ENCODE measurements at places on chromosomes 2 and 18.

DNA sequence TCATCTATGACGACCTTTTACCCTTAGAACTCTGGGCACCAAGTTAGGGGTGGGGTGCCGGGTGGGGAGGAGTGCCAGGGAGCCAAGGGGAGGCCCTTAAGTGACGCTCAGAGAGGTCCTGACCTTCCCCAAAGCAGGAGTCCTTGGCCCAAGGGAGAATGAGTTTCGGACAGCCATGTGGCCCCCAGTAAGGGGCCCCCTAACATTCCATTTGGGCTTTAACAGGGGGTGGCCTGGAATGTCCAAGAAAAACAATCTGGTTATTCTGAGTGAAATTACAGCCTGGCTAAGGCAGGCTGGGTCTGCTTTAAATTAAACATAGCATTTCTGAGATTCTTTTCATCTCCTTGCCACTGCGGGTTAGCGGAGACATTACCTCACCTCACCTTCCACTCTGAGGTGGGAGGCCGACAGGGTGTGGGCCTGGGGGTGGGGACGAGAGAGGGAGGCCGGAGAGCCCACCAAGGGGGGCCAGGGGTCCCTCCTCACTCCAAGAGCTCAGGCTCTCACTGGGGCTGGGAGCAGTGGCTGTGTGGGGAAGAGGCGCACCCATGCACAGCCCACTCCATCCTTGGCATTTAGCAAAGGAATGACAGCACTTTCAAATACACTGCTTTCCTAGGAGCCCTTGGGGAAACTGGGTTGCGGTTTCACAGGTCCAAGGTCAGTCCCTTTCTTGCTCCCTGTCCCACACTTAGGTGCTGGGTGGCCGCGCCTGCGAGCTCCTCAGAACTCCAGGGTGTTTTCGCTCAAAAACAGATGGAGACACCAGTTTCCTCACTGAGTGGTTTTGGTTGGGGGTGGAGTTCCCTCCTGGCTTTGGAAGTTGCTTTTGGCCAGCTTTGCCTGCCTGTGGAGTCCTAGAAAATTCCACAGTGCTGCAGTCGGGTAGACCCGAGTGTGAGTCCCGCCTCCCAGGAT, 107.4 kb downstream of the POLR1A start:
- DNase-seq: no peak

DNA sequence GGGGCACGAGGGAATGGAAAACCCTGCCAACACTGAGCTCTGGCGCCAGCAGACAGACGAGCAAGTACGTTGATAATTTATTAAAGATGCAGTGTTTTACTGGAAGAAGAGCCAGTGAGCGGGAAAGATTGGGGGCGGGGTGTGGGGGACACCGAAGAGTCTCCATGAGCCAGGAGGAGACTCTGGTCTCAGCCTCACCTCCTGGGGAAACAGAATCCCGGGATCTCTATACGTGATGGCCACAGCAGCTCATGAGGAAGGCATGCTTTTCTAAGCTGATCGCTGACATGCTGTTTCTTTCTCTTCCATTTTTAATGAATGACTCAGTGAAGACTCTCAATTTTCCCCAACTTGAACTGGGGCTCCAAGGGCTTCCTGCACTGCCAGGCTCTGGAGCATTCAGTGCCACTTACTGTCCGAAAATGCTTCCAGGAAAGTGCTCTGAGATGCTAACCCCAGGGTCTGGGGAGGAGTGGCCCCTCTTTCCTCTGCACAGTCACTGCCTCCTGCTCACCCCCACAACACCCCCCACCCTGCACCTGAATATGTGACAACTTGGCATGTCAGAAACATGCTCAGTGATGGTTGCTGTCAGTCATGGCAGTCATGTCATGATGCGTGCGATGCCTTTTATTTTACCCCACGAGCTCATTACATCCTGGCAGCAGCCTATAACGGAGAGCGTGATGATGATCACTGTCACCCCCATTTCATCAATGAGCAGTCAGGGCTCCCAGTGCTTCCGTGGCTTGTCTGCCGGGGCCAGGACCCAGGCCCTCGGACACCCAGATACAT, 164.2 kb upstream of the CAPN13 start:
- DNase-seq: no peak

DNA sequence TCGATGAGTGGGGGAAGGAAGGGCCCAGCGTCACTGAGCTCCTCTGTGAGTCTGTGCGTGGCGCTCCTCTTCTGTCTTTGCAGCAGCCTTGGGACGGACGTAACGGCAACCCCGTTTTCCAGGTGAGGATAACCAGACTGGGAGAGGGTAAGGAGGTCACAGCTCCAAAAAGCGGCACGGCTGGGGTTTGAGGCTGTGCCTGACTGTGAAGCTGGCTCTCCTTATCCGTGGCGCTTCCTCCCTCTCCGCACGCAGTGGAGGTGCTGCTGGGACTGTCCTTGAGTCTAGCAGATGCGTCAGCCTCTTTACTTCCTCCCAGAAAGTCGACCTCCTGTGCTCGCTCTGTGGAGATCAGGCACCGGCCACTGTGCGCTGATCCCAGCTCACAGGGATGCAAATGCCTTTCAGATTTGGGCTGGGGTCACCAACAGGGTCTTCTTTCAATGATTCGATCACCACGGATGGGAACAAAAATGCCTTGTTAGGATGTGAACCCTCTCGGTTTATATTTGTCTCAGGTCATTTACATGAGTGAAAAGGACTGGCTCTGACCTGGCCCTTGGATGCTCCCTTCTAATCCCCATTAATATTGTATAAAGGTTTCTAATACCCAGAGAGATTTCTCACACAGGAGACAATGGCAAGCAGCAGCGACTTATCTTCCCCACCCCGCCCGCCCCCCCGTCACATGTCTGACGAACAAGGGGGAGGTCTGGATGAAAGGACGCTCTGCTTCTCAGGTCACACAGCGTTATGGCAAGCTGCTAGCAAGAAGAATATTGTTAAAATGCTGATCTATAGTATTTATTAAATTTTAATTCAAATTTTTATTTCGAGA, 30.1 kb upstream of the E2F6 start:
- no peak for DNase-seq

DNA sequence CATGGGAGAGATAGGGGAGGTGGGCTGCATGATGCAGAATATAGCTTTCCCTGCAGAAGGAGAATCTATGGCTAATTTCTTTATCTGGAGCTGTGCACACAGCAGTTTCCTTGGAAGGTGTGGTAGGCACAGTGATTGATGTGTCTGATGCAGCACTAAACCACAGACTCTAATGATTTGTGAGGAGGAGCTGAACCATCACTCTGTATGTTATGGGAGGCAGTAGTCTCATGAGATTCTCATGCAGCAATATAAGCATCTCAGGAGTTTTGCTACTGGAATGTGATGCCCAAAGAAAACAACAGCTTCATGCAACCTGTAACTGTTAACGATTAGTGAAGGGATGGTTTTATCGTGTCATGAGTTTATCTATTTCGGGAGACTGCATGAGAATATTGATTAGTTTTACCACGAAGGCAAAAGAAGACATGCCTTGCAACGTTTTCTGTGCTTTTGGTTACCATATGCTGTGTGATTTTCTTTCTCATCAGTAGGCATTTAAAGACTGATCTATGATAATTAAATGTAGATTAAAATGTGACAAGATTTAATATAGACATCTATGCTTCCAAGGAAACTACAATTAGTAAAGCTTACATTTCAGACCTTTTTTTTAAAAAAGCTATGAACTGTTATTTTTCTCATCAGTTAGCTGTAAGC, 286.8 kb downstream of the ARL6IP6 start:
- no peak for DNase-seq

- no peak for DNase-seq
These were observed 118.9 kb upstream of the OTOS start for GRCh38 chr2:240259201-240259923.

DNA sequence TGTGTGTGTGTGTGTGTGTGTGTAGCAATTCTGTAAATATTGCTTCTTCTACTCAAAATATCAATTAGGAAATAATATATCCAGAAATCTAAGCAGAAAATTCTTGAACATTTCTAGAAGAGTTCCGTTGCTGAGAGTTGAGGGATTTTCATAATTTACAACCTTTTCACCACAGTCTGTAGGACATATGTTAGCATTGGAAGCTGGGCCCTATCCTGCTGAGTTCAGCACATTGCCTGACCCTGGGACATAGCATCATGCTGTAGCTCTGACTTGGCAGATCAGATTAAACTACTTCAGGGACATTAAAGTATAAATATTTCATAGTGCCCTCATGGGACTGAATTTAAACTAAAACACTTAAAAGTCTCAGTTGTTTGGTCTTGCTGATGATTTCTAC, 129.2 kb upstream of the KCNH7 start:
- no peak for DNase-seq

GRCh38 chr2:45826884-45827635, 175.6 kb downstream of the PRKCE start:
- DNase-seq: no peak

DNA sequence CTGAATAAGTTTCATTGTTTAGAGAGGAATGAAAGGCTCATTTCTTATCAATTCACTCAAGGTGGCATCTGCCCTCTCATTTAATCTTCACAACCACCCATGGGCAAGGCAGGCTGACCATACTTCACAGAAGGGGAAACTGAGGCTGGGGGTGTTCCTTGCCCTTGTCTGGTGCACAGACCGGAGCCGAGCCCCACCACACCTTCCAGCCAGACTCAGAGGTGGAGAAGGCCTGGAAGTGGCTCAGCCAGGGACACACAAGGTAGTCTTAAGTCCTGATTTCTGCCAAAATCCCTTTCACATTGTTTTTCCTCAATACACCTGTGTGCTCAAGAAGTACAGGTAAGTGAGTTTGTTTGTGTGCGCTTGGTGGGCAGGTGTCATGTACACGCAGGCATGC, 111.9 kb upstream of the TEX51 start:
- DNase-seq: no peak

GRCh38 chr18:59908799-59909198, 9.0 kb downstream of the PMAIP1 start:
- no peak for DNase-seq

GRCh38 chr2:60413069-60413813, 140.2 kb downstream of the BCL11A start:
- no peak for DNase-seq

GRCh38 chr2:239668651-239669050, 267.8 kb upstream of the HDAC4 start:
- DNase-seq: no peak

- DNase-seq: no peak
These were observed 820 bp downstream of the TMBIM1 start for GRCh38 chr2:218291318-218292047.

DNA sequence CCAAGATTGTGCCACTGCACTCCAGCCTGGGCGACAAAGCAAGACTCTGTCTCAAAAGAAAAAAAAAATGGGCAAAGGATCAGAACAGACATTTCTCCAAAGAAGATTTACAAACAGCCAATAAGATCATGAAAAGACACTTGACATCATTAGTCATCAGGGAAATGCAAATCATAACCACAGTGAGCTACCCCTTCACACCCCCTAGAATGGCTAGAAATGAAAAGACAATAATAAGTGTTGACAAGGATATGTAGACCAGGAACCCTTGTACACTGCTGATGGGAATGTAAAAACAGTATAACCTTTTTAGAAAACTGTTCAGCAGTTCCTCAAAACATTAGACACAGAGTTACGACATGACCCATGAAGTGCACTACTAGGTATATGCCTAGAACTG, 18.4 kb upstream of the MTERF4 start:
- DNase-seq: no peak

GRCh38 chr2:46704041-46704440, 211.6 kb downstream of the MCFD2 start:
- DNase-seq: no peak

DNA sequence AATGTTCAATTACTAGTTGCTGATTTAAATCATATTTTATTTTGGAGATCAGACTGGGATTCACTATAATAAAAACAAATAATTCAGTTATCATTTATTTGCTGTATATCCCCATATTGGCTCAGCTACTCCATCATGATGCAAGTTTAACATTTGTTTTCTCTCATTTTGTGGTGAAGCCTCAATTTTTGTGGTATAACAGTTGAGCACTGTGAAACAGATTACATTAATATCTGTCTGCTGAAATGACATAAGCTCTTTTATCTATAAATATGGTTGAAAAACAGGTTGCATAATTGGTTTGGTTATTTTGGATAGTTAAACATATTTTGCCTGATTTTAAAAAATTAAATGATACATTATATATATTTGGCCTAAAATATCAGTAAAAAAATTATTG, 67.7 kb downstream of the DPP4 start:
- no peak for DNase-seq

DNA sequence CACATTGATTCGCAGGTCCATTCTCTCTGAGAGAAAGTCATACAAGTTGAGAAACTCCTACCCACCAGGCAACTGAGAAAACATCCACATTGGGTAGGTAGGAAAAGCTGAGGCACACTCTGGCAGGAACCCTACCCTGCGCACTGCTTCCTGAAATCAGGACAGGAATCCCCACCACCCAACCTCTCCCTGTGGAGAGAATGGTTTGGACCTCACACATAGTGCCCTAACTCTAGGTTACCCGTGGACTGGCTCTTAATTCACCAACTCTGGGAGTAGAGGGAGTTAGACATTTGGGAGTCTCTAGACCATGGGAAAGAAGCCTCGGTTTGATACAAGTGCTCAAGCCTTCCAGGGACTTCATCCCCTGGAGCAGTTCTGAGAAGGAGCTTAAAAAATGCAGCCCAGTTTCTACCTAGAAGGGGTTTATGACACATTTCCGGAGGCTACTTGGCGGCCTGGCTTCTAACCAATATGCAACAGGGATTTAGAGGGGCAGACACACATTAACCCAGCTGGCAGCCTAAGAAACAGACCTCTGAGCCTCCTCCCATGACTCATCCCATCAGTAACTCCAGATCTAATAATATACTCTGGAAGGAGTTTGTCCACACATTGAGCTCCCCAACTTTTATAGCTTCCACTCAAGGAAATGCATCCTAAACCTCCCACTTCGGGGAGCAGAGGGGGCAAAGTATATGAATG, 136.7 kb downstream of the EML6 start:
- DNase-seq: no peak

- no peak for DNase-seq
These were observed 446.0 kb downstream of the XIRP2 start for GRCh38 chr2:167334146-167334742.

- DNase-seq: no peak
These were observed 22.2 kb upstream of the AFTPH start for GRCh38 chr2:64501946-64502345.

DNA sequence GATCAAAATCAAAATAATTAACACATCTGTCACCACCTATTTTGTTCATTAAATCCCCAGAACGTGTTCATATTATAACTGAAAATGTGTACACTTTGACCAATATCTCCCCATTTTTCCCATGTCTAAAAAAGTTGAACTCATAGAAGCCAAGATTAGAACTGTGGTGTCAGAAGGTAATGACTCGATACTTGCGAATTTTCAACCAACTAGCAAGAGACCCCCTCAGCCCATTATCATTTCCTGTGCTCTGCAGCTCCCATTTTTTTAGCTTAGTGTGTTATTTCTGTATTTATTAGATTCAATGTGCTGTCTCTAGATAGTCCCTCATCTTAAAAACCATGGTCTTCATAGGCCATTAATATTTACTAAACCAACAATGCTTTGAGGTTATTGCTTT, 248.7 kb upstream of the PIK3C3 start:
- DNase-seq: no peak

DNA sequence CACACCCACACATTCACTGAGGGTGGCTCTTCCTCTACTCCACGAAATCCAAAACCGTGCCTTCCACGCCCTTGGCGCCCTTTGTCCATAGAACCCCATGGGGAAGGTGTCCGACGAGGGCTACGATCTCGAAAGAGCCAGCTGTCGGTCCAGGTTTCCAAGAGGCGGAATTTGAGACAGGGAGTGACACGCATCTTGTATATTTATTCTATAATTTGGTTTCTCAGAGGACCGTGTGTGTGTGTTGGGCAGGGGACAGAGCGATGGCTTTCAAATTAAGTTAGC, 726 bp downstream of the C2orf69 start:
- no peak for DNase-seq
